Fibroblast of skin of scalp (primary cell): ENCODE measurements at places on chromosomes 7 and 10.

GRCh38 chr10:58433571-58433970 lies 48.4 kb downstream of the TFAM start:
- no peak for DNase-seq

DNA sequence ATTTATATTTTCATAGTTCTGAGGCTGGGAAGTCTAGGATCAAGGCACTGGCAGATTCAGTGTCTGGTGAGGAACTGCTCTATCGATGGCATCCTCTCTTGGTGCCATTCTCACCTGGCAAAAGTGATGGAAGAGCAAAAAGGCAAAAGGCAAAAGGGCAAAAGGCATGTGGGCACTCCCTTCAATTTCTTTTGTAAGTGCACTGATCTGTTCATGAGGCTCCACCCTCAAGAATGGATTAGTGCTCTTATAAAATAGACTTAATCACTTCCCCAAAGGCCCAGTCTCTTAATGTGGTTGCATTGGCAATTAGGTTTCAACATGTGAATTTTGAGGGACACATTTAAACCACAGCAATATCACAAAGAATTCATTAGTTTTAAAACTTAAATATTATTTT lies 16.1 kb downstream of the TAS2R60 start:
- no peak for DNase-seq

DNA sequence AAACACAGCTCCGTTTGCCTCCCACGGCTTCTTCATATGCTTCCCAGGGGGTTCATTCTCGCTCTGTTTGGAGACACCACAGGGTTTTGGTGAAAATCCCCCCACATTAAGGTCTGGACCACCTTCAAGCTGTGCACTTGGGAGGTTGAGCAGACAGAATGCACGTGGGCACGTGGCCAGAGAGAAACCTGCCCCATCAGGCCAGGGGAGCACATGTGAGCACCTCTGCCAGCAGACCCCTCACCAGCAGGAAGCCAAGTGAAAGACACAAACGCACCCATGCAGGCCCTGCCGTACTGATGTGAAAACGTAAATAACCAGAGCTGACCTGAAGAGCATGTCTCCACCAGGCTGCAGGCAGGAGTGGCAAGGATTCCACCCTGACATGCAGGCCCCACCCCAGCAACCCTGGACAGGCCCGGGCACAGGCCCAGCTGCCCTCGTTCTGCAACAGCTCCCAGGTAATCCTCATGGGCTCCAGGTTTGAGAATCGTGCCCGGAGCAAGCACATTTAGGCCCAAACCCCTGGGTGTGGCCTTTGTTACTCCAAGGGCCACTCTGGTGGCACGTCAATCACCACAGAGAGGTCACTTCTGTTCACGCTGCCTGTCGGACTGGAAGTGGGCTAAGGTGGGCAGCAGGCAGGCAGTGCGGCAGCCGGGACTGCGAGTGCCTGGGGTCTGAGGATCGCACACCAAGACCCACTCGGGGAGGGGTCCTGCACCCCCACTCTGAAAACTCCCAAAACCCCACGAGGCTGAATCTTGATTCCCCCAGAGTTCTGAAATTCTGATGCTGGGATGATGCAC lies 184.4 kb downstream of the PTPRN2 start:
- no peak for DNase-seq

GRCh38 chr7:30752979-30753378 lies 1.0 kb downstream of the INMT start:
- DNase-seq = no peak

DNA sequence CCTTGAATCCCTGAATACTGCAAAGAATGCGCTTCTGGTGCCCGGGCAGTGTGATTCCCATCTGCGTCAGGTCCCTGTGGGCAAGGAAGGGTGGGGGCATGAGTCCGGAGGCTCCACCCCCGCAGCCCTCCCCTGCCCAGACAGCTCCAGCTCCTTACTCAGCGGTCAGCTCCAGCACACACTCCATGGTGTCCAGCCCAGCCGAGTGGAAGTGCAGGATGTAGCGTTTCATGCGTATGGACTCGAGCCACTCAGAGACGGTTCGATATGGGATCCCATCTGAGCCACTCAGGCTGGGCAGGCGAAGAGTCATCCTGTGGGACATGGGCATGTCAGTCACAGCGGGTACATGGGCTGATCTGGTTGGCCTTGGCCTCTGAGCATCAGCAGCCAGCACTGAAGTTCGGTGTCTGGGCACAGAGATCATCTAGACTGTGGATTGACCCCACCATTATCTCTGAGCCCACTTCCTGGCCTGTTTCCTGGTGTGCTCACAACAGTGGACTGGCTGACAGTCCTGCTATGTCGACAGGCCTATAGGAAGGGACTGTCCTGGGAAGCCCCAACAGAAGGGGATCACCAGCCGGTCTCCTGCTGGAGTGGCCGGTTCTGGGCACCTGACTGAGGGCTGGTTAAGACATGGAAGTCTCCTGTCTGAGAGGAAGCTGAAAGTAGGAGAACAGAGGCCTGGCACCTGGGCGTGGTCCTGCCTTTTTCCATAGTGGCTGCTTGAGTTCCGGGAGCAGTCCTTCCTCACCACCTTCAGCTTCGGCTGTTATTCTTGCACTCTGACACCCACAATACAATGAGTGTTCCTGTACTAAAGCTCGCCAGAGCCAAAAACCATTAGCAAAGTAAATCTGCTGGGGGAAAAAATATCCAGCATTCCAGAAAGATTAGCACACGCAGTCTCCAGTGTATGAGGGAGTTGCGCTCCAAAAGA lies 10.6 kb downstream of the ZYX start:
- DNase-seq = peak; percentile 74

DNA sequence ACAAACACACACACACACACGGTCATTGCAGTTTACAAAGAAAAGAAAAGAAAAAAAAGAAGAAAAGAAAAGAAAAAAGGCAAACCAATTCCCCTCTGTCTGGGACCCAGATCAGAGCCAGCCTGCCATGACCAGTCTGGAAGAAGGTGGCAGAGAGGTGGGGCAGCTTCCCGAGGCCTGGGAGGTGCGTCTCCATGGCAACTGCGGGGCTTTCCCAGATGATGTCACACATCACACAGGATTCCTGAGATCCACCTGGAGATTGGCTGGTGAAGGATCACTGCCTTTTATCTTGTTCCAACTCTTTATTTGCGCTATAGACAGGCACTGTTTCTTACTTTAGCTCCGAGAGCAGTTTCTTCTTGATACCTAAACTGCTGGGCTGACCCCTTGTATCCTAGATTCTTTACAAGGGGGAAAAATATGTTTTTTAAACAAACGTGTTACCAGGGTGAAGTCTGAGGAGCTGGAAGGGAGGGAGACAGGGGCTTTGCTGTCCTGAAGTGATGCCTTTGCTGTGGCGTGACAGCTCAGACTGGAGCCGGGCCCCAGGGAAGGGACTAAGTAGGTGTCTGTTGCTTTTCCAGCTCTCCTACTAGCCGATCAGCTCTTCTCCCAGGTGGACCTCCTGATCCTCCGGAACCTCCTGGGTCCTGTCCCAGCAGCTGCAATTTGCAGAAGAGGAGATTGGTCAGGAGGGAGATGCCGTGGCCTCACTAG lies 298.5 kb downstream of the KLF6 start:
- DNase-seq = no peak

DNA sequence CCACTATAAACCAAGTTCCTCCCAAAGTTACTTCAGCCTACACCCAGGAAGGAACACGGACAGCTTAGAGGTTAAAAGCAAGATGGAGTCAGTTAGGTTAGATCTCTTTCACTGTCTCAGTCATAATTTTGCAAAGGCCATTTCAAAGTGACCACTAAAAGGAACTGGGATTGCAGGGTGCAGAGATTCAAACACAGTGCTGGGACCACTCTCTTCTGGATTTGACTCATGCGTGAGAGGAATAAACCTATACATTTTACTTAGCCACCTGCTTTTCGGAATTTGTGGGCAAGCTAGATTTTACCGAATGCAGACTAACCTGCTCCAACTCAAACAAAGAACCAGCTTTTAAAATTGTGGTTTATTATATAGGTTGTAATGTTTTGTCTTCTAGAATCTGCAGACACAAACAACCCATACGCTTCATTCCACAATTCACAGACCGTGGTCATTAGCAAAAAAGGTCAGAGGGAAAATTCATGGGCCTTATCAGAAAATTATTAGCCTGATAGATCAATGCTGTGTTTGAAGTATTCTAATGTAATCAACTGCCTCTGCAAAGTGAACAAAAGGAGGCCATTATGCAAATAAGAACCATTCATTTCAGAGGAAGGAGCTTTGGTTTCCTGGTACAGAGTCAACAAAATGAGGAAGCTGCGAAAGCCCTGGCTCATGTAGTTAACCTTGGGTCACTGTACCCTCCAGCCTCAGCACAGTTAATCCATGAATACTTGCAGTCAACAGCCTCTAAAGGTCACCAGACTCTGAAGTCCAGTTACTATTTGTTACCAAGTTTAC lies 342.7 kb upstream of the KLF6 start:
- DNase-seq = no peak
